Activated naive CD8-positive, alpha-beta T cell treated with anti-CD3 and anti-CD28 coated beads for 36 hours (primary cell): ENCODE measurements at places on chromosomes 4 and X. TPM values are rescaled to one million over a fixed set of nuclear protein-coding genes. Genes with fewer than 3 reads are reported as not detected.

DNA sequence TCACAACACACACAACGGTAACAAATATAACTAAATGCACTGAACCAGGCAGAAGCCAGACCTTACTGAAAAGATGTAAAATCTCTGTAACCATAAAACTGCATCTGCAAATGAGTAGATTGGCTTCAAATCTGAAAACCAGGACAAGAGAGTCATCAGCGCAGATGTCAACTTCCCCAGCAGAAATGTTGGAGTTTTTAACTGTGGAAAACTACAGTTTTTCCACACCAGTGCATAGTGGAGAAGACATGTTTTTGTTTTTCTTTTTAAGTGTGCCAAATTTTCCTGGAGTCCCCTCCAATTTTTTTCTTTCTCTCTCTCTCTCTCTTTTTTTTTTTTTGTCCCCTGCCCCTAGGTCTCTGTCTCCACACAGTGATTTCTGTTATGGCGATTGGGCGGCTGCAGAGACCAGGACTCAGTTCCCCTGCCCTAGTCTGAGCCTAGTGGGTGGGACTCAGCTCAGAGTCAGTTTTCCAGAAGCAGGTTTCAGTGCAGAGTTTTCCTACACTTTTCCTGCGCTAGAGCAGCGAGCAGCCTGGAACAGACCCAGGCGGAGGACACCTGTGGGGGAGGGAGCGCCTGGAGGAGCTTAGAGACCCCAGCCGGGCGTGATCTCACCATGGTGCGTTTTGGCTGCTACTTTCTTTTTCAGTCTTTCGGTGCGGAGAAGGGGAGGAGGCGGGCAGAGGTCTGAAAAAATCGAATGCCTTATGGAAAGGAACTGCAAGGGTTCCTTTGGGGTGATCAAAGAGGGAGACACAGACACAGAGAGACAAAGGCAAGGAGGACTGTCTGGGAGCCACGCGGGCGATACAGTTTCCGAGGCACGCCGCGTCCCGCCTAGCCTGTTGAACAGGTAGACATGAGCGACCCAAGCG lies at the start of gene GUCY1A1:
Gene GUCY1A1 (plus strand): TSS at position 505 of the 878 bp plus-strand sequence. CDS start 30,020 bp downstream, outside the sequence.
- no peak for DNase-seq

GRCh38 chr4:100786481-100786880 lies 268.7 kb upstream of the EMCN start:
- no peak for DNase-seq

The ANK2 gene
- total RNA-seq: 2.0 TPM

The HSFX3 gene
- not detected for total RNA-seq
